ENCODE measurements at places on chromosomes 4 and X.

DNA sequence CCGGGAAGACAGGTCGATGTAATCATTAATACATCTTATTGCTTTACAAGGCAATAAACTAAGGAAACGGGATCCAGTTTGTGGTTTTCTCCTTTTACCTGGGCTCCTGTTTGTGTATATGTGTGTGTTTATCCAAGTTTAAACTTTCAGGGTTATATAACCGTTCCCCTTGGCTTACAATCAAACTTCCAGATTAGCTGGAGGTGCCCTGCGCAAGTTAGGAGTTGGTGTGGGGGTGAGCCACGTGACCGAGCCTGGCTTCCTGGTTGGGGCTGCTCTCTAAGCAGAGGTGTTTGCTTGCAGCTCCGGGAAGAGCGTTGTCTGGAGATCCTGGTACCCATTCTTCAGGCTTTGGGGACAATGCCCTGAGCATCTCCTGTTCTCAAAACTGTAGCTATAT lies 129.2 kb downstream of the FHDC1 start:
- no peak for DNase-seq

- DNase-seq, result no peak
Measured at GRCh38 chr4:106691749-106692148, 323.2 kb upstream of the GIMD1 start.

- peak; percentile 40 for DNase-seq
Measured at GRCh38 chrX:68931345-68931744, 102.5 kb downstream of the EFNB1 start.

- peak; percentile 34 for DNase-seq
Measured at GRCh38 chr4:169079942-169080827, 70.1 kb upstream of the CBR4 start.

DNA sequence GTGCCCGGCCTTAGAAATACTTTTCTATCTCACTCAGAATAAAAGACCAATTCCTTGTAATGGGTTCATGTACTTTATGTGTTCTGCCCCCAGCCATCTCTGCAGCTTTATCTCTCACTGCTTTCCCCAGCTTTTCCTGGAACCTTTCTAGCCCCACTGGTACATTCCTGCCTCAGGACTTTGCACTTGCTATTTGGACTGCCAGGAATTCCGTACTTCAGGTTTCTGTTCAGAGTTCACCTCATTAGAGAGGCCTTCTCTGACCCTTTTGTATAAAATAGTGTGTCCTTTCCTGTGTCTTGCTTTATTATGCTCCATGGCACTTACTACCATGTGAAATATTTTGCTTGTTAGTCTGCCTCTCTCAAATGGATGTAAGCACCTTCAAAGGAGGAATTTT lies 112.5 kb downstream of the PDLIM5 start:
- DNase-seq, result no peak

GRCh38 chr4:79217025-79217424 lies 108.8 kb downstream of the NAA11 start:
- DNase-seq, result no peak

DNA sequence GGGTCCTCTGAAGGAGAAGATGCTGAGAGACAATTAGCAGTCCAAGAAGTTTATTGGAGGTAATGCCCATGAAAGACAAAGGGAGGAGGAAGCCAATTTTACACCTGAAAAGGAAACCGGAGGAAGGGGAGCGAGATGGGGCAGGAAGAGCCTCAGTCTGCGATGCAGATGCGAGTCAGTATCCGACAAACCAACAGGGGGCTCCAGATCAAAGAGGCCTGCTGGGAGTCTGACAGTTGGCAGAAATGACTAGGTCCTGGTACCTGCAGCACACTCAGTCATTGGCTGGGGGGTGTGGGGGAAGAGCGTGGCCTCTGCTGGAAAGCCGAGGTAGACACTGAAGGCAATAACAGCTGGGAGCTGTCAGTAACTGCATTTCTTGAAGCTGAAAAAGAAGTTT lies 231.1 kb upstream of the CENPE start:
- no peak for DNase-seq

- no peak for DNase-seq
Measured at GRCh38 chrX:131923614-131924250, 99.4 kb upstream of the STK26 start.

GRCh38 chr4:10160281-10160856 lies 43.8 kb upstream of the WDR1 start:
- DNase-seq, result no peak

GRCh38 chr4:575281-576141 lies 584 bp downstream of the TMEM271 start:
- peak; percentile 26 for DNase-seq

DNA sequence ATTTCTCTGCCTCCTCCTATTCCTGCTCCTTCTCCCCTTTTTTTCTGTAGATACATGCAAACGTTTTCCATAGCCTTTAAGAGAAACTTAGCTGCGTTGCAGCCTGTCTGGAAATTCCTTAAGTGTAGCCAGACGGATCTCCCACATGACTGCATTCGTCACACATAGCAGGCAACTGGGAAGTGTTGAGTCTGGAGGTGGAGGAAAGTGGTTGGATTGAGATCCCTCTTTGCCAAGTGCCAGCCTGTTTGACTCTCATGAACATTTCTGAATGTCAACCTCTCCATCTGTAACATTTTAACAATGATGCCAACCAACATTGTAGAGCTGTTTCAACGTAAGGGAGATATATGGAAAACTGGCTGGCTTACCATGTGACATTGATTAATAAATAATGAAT lies 45.1 kb upstream of the FAM9A start:
- DNase-seq, result no peak

- no peak for DNase-seq
Measured at GRCh38 chrX:132474544-132475248, 14.1 kb downstream of the MBNL3 start.

- no peak for DNase-seq
Measured at GRCh38 chr4:186881521-186882220, 158.0 kb upstream of the FAT1 start.

- DNase-seq, result no peak
Measured at GRCh38 chr4:74397748-74398426, 32.9 kb downstream of the EREG start.

- DNase-seq, result no peak
Measured at GRCh38 chr4:53956053-53956452, 108.4 kb downstream of the CHIC2 start.

GRCh38 chr4:24226023-24226422 lies 336.2 kb upstream of the PPARGC1A start:
- no peak for DNase-seq

DNA sequence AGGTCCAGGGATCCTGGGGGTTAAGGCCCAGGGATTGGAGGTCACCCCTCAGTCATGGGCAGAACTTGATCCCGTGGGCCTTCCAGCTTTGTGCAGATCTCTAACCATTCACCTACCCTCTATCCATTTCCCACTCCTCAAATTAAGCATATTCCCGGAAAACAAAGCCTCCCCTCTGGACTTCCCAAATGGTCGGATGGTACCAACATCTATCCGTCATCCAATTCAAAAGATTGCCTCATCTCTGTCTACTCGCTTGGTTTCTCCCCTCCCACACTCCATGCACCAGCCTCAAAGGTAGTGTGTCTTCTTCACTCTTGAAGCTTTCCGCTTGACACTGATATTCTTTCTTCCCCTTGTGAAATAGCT lies 473 bp upstream of the BCLAF3 start:
- DNase-seq, result no peak

- no peak for DNase-seq
Measured at GRCh38 chrX:113868177-113868576, 715.7 kb upstream of the HTR2C start.

GRCh38 chr4:128917781-128918180 lies 108.3 kb downstream of the JADE1 start:
- DNase-seq, result no peak

GRCh38 chrX:131067846-131068745 lies 9.9 kb downstream of the ARHGAP36 start:
- DNase-seq, result no peak
